ENCODE measurements at places on chromosomes 11 and 22.

GRCh38 chr11:72091292-72091691 is 10.6 kb downstream of the LRRC51 start:
- DNase-seq: peak; percentile 94

DNA sequence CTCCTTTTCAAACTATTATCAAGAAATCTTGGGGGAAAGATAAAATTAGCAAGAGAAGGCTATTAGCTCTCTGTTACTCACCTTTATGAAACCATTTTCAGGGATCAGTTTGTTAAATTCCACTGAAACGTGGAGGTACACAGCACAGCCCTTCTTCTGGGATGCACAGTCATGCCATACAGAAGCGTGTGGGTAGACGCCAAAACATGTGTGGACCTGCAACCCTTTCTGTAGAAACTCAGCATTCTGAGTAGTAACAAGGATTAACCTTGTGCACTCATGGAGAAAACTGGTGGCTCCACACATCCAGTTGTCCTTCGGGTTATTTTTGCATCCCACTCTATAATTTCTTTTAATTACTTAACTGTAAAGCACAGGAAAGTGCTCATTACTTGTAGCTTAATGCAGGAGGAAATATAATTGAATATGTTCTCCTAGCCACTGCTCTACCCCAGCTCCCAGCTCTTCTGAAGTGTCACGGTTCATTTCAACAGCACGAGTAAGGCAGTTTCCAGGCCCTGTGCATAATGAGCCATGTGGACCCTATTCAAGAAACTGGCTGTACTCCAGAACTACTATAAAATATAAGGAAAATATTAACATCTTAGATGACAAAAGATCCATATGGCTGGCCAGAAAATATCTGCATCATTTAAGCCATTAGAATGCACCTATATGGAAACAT is 26.1 kb downstream of the BDNF start:
- no peak for DNase-seq

DNA sequence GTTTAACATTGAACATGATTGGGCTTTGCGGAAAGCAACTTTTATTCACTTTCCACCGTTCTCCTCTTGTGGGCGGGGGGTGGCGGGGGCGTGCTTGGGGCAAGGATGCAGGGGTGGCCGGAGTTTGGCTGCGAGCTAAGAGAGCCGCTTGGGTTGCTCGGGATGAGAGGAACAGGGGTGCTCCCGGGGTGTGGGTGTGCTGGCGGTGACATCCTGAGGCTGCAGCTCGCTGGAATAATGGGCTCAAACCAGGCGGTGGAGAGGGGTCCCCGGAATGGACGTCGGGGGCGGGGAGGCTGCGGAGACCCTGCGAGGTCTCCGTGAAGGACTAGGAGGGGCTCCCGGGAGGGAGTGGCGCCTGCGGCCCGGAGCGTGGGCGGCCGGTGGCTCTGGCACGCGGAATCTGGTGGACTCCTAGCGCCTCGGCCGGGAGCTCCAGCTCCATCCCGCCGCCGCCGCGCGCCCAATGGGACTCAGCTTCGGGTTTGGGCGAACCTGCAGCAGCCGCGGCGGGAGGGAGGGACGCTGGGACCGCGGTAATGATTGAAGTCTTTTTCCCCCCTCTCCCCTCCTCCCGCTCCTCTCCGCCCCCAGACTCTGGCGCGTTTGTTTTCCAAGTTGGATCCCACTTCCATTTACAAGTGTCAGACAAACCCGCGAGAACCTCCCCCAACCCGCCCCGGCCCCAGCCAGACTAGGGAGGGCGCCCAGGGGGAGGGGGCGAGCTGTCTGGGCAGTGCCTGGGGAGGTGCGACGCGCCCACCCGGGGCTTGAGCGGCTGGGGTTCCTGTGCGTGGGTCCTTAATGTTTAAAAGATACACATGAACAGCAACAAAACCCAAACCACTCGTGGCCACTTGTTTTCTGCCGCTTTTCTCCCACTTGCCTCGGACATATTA is 2.0 kb downstream of the FAT3 start:
- peak; percentile 89 for DNase-seq

- DNase-seq: no peak
These were observed 34.7 kb downstream of the NECTIN1 start for GRCh38 chr11:119694334-119694733.

GRCh38 chr11:17012179-17012578 is 2.0 kb downstream of the PLEKHA7 start:
- peak; percentile 52 for DNase-seq

DNA sequence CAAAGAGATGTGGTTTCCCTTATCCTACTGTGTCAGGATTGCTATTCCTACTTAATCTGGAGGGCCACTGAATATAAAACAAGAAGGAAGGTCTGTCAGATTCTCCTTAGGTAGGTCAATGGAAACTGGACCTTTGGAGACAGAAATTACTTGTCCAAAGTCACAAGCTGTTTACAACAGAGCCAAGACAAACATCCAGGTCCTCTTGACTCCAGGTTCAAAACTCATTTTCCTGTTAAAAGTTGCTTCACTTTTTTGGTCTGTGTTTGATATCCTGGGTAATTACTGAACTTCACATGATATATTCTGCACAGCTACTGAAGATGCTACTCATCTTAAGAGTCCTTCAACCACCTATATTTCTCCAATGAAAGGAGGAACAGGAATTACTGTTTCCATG is 81.2 kb upstream of the ARHGAP32 start:
- no peak for DNase-seq

DNA sequence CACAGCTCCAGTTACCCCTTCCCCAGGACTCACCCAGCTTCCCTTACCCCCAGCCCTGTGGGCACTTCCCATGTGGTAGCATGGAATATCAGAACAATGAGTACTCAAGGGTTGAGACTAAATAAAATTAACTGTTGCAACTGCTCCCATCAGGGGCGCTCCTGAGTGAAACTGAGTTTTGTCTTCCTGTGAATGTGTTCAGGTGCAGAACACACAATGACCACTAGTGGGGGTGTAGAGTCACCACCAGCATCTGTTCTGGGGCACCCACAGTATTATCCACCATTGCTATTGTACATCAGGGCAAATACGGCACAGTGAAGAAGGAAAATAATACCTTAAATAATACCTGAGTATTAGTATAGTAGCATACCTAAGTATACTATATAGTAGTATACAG is 689.7 kb downstream of the TBC1D22A start:
- peak; percentile 0 for DNase-seq

- peak; percentile 68 for DNase-seq
These were observed 1.4 kb downstream of the NECTIN1 start for GRCh38 chr11:119727523-119728151.

DNA sequence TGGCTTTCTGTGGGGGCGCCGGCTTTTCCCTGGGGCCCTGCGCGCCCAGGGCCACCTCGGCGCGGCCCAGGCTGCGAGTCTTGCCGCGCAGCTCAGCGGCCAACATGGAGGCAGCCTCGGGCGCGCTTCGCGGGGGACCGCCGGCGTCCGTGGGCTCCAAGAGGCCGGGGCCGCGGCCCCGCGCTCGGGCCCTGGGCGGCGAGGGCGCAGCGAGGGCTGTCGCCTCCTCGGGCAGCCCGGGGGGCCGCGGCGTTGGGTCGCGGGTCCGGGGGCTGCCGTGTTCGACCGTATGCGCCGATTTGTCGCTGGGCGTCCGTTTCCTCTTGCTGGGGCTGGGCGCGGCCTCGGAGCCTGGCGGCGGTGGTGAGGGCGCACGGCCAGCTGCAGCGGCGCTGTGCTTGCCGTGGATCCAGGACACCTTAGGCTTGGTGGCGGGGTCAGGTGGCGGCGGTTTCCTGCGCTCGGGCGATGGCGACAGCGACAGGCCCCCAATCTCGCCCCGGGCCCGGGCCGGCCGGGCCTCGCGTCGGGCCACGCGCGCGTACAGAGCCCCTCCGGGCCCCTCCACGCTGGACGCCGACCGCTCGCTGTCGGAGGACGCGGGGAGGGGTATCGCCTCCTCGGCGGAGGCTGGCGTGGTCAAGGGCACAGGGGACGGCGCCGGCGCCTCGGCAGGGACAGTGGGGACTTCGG is 11.9 kb downstream of the SCARF2 start:
- DNase-seq: peak; percentile 66
